Endothelial cell (in vitro differentiated cells): ENCODE measurements at places on chromosomes 5 and 9. TPM values are rescaled to one million over a fixed set of nuclear protein-coding genes. Genes with fewer than 3 reads are reported as not detected.
A peak's percentile ranks its signal among the peaks of the same experiment; 100 is the strongest.

GRCh38 chr9:91066042-91066415 lies 264.4 kb downstream of the SYK start:
- peaks cover 6% of the 10 kb centered on the region for H3K4me1 ChIP-seq
- no peak for DNase-seq
- H3K27me3 ChIP-seq = no peaks in the 10 kb centered on the region
- no peak overlapping the region for H3K4me3 ChIP-seq
- H3K27ac ChIP-seq = no peak overlapping the region

- H3K4me1 ChIP-seq = no peaks in the 10 kb centered on the region
- no peak overlapping the region for H3K27ac ChIP-seq
- no peak overlapping the region for H3K4me3 ChIP-seq
- no peaks in the 10 kb centered on the region for H3K27me3 ChIP-seq
- no peak for DNase-seq
Observed at GRCh38 chr5:1807451-1808185, 6.4 kb downstream of the NDUFS6 start.

DNA sequence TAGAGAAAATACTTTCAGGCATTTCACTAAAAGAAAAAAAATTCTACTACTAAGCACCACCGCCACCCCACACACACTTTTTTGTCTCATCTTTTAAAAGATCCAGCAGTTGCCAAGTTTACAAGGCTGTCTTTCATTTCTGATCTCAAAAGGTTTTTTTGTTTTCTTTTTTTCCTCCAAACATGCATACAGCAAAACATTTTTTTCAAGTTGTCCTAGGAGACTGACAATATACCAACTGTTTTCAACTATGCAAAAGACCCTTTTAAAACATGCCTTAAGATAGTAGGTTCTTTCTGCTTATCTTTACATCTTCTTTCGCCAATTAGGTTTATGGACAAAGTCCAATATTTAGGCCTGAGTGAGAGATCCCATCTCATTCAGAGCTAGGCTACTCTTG lies 65.2 kb downstream of the HMHB1 start:
- no peaks in the 10 kb centered on the region for H3K4me1 ChIP-seq
- H3K4me3 ChIP-seq = no peak overlapping the region
- no peak overlapping the region for H3K27ac ChIP-seq
- no peak for DNase-seq
- no peaks in the 10 kb centered on the region for H3K36me3 ChIP-seq

Gene BHMT
- total RNA-seq = not detected

DNA sequence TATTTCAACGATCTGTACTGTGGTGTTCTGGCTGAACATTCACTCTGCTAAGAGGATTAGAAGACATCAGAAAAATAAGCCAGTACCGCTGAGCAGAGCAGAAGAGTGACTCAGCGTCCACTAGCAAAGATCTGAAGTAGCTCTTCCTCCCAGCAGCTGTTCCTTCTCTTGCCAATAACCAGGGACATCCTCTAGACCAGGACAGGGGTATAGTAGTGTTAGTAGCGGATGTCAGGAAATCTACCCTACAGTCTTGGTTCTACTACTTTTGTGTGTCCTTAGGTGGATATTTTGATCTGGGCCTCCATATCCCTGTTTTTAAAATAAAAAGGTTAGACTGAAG lies 103.6 kb downstream of the TSSK1B start:
- DNase-seq = no peak
- no peak overlapping the region for H3K27ac ChIP-seq
- H3K27me3 ChIP-seq = no peaks in the 10 kb centered on the region
- no peaks in the 10 kb centered on the region for H3K36me3 ChIP-seq

Gene C5
- 0.41 TPM for total RNA-seq

Gene SLC6A18
- total RNA-seq = not detected

DNA sequence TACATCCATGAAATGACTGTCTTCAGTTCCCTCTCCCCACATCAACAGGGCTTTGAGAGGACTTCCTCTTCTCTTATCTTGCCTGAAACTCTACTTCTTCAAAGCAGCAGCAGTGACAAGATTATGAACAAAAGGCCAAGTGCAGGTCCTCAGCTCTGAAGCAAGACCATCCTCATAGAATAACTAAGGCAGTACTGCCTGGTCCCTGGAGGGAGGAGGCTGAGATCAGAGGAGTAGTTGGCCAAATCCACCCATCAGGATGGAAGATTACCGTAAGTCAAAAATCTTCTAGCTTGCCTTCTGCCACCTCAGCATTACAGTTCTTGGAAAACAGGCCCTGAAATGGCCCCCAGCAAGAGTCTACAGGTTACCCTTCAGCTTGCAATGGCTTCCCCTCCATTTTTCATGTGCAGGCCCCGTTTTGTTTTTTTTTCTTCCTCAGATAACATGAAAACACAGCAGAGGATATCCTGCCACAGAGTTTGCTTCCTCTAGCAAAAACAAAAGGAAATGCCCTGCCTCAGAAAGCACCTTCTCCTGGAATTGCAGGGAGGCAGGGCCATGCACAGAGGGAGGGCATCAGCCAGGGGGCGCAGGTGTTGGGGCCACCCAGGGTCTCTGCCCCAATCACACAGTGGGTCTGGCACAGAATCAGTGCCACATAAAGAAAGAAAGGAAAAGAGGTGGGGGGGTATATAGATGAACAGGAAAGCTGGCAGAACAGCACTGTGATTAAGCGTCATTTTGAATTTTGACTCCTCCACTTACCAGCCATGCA lies 40.0 kb downstream of the KLHL3 start:
- peak overlapping the region; percentile 98 for H3K27ac ChIP-seq
- peak overlapping the region; percentile 80 for H3K4me3 ChIP-seq
- peaks cover 13% of the 10 kb centered on the region for H3K27me3 ChIP-seq
- peaks cover 76% of the 10 kb centered on the region for H3K36me3 ChIP-seq
- DNase-seq = peak; percentile 70

DNA sequence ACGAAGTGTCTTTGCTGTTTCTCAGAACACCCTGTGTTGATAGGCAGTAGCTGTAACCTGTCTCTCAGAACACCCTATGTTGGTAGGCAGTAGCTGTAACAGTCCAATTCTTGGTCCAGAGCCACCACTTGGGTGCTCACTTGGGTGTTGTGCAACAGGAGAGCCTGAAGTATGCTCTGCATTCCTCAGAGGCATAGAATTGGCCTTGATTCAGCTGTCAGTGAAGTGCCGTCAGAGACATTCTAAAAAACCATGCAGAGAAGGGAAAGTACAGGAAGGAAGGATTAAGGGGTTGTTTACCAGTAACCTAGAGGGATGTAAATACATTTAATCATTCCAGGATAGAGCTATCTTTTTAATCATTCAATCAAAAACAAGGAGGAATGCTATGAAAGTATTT lies 231.2 kb downstream of the ARRDC3 start:
- H3K27me3 ChIP-seq = peaks cover 3% of the 10 kb centered on the region
- no peak for DNase-seq
- H3K4me3 ChIP-seq = no peak overlapping the region

DNA sequence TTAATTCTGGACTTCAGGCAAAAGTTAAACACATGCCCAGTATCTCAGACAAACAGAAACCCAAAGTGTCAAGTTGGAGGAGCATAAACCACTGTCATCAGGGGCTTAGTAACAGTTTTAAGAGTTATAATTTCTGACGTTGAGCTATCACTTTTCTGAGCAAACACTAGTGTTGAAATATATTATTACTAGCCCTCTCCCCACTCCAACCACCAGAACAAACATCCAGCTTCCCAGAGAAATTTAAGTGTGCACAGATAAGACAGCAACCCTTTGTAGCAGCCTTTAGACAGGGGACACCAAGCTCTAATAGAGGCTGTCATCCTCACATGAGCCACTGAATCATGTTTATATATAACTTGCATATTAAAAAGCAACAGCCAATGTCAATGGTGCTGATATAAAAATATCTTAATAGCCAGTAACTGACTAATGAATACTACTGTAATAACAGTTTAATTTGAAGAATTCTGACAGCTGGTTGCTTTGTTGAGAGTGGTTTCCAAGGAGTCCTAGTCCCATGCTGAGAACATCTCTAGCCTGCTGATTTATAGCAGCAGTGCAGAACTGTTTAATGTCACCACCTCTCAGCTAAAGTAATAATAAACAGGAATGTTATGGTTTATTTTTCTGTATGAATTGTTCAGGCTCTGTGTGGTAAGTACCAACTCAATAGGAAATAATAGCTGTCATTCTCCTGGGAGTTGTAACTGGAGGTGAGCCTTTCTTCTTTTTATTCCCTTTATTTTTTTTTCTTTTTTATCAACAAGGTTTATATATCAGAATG lies 528.7 kb upstream of the ZNF608 start:
- H3K4me3 ChIP-seq = no peak overlapping the region
- H3K27me3 ChIP-seq = peaks cover 2% of the 10 kb centered on the region
- H3K36me3 ChIP-seq = no peaks in the 10 kb centered on the region
- DNase-seq = no peak
- no peak overlapping the region for H3K27ac ChIP-seq

GRCh38 chr5:79008362-79008761 lies 23.3 kb upstream of the ARSB start:
- no peaks in the 10 kb centered on the region for H3K27me3 ChIP-seq
- H3K4me1 ChIP-seq = no peaks in the 10 kb centered on the region
- H3K27ac ChIP-seq = no peak overlapping the region

GRCh38 chr5:71623221-71623794 lies 36.2 kb downstream of the MCCC2 start:
- H3K27ac ChIP-seq = no peak overlapping the region
- no peak overlapping the region for H3K4me3 ChIP-seq
- peaks cover 26% of the 10 kb centered on the region for H3K36me3 ChIP-seq
- H3K27me3 ChIP-seq = peaks cover 1% of the 10 kb centered on the region
- peaks cover 5% of the 10 kb centered on the region for H3K4me1 ChIP-seq
- DNase-seq = no peak

GRCh38 chr9:82722561-82722960 lies 340.4 kb downstream of the RASEF start:
- no peaks in the 10 kb centered on the region for H3K27me3 ChIP-seq
- no peak overlapping the region for H3K4me3 ChIP-seq
- H3K36me3 ChIP-seq = no peaks in the 10 kb centered on the region
- no peak for DNase-seq

DNA sequence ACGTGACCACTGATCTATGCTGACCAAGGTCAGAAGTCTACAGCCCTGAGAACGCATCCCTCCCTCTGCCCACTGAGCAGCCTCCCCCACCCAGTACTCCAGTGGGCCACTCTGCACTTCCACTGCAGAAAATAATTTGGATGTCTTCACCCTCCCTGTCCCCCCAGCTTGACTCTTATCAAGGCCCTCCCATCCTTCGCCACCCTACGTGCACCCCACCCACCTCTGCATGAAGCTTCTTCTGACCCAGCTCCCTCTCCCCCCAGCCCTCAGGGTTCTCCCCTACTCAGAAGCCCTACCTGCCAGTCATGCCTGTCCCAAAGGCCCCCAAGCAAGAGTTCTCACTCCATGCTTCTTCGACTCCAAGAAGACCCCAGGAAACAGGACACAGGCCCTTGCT lies 138.5 kb upstream of the FSTL4 start:
- no peaks in the 10 kb centered on the region for H3K36me3 ChIP-seq
- H3K4me3 ChIP-seq = no peak overlapping the region
- H3K4me1 ChIP-seq = no peaks in the 10 kb centered on the region
- DNase-seq = no peak
- no peak overlapping the region for H3K27ac ChIP-seq

Gene NSG2
- total RNA-seq = not detected

GRCh38 chr9:4866239-4866969 lies 73.7 kb downstream of the RCL1 start:
- peaks cover 4% of the 10 kb centered on the region for H3K36me3 ChIP-seq
- peaks cover 1% of the 10 kb centered on the region for H3K27me3 ChIP-seq
- DNase-seq = no peak

DNA sequence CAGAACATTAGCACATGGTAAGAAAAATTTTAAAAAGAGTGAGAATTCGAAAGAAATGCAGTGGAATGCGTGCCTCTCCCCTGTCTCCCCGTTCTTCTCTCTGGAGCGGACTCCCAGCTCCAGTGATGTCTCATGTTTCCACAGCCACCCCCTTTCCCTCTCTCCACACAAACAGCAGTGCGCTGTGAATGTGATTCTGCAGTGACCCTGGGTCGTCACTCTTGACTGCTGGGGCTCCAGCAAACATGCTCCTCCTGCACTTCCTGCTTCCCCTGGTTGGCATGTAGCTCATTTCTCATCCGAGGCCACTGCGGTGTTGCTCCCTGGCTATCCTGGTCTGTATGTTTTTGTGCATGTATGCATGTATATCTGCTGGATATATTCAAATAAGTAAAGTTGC lies 13.3 kb downstream of the PHF2 start:
- H3K27ac ChIP-seq = no peak overlapping the region
- DNase-seq = no peak
- H3K4me3 ChIP-seq = no peak overlapping the region
- peaks cover 7% of the 10 kb centered on the region for H3K36me3 ChIP-seq

DNA sequence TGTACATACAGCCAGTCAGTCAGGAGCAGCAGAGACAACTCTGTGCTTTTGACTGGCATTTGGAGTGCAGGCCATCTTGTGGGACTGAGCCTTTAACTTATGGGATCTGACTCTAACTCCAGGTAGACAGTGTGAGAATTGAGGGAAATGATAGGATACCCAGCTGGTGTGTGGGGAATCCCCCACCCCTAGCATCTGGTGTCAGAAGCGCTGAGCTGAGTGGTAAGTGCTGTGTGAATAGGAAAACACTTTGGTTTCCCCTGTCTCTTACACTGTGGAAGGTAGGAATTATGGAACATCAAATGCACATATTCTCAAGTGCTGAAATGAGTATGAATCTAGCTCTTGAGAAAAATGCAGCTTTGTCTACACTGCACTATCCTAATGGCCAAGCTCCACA lies 43.9 kb downstream of the CCDC125 start:
- no peaks in the 10 kb centered on the region for H3K4me1 ChIP-seq
- no peaks in the 10 kb centered on the region for H3K27me3 ChIP-seq
- H3K36me3 ChIP-seq = peaks cover 4% of the 10 kb centered on the region
- H3K4me3 ChIP-seq = no peak overlapping the region

Gene SCGB3A2
- 1.4 TPM for total RNA-seq

- H3K27me3 ChIP-seq = no peaks in the 10 kb centered on the region
- no peak overlapping the region for H3K27ac ChIP-seq
- H3K4me3 ChIP-seq = no peak overlapping the region
Observed at GRCh38 chr9:8456344-8456743, 656.8 kb upstream of the DMAC1 start.

Gene PDGFRB
- 23.7 TPM for total RNA-seq

DNA sequence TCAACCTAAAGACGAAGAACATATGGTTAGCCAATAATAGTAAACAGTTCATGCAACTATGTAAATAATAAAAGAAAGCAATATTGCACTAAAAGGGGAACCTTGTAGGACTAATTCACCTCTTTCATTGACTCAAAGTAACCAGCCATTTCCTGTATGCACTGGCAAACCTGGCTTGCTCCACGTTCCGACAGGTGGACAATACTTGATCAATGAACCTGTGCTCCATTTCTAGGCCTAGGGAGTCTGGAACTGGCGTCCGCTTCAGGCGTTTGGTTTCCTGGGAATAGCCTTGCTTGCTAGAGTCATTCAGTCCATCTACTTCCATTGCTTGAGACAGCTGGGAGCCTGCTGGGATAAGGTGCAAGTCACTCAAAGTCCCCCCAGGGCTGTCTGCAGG lies 41.6 kb downstream of the PTAR1 start:
- no peaks in the 10 kb centered on the region for H3K4me1 ChIP-seq
- no peaks in the 10 kb centered on the region for H3K27me3 ChIP-seq
- DNase-seq = no peak

- DNase-seq = no peak
- peaks cover 4% of the 10 kb centered on the region for H3K4me1 ChIP-seq
- no peak overlapping the region for H3K4me3 ChIP-seq
Observed at GRCh38 chr5:110852053-110852452, 113.2 kb downstream of the SLC25A46 start.
